Left lung (tissue), 14 donors: ENCODE measurements at places on chromosomes 2 and 18.
A peak's percentile ranks its signal among the peaks of the same experiment; 100 is the strongest.

DNA sequence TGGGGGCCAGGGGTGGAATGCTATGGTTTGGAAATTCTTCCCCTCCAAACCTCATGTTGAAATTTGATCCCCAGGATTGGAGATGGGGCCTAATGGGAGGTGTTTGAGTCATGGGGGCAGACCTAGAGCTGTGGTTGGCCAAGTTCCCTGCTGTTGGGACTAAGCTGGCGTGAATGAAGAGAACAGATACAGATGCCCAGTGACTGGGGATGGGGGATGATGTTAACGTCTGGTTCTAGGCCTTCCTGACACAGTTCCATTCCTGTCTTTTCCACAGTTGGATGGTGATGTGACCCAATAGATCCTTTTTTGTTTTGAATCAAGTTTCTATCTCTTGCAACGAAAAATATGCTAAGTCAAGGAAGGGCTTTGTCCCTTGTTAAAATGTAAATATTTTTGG is 23.7 kb downstream of the KLHL23 start:
- DNase-seq: no peak

- no peak for DNase-seq
These were observed 198.2 kb downstream of the CTNNA2 start for GRCh38 chr2:79711098-79711497.

- no peak for DNase-seq
These were observed 10.6 kb downstream of the PLEKHB2 start for GRCh38 chr2:131115752-131116151.

DNA sequence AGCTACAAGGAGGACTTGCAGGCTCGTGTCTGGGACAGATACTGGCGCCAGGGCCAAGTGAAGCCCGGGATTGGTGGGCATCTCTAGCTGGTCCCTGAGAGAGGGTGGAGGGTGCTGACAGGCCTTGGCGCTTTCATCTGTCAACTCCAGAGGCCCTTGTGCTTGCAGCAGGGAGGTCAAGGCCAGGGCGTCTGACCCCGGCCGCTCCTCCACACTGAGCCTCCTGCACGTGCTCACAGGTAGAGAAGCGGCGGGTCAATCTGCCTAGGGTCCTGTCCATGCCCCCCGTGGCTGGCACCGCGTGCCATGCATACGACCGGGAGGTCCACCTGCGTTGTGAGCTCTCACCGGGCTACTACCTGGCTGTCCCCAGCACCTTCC is 9.5 kb downstream of the CAPN10 start:
- no peak for DNase-seq

- DNase-seq: peak; percentile 57
These were observed 331.7 kb downstream of the GBX2 start for GRCh38 chr2:235836491-235836911.

GRCh38 chr2:177283906-177284305 is 19.4 kb upstream of the NFE2L2 start:
- DNase-seq: no peak
